ENCODE measurements at places on chromosomes 6 and 20.

GRCh38 chr20:62156592-62157386 lies 13.2 kb downstream of the SS18L1 start:
- DNase-seq, result no peak

GRCh38 chr6:7154341-7155139 lies 46.8 kb downstream of the RREB1 start:
- peak; percentile 92 for DNase-seq

DNA sequence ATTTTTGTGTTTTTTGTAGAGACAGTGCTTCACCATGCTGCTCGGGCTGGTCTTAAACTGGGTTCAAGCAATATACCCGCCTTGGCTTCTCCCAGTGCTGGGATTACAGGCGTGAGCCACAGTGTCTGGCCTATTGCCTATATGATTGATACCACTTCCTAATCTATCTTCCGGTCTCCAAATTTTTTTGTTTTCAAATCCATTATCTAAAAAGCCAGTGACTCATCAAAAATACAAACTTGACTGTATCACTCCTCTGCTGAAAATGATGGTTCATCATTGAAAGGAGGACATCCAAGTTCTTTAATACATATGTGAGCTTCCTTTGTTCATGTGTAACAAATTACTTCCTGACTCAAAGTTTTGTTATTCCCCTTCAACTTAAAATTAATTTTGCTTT lies 35.5 kb downstream of the FAM8A1 start:
- no peak for DNase-seq

DNA sequence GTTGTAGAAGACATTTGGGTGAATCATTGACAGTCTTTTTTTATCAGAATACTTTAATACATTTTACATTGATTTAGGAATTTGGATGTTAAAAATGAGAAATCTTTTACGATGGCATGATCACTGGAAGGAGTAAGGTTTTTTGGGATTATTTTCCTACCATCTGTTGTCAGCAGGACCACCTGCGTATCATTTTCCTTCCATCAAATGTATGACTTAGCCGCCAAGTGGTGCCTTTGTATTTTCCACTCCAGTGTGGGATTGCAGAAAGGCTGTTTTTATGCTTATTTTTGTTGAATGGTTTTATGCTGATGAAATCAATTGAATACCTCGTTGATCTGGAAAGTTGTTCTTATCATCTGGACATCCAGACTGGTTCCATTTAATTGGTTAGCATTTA lies 35.8 kb downstream of the AKAP12 start:
- no peak for DNase-seq

GRCh38 chr6:15171026-15171425 lies 74.8 kb upstream of the JARID2 start:
- no peak for DNase-seq

DNA sequence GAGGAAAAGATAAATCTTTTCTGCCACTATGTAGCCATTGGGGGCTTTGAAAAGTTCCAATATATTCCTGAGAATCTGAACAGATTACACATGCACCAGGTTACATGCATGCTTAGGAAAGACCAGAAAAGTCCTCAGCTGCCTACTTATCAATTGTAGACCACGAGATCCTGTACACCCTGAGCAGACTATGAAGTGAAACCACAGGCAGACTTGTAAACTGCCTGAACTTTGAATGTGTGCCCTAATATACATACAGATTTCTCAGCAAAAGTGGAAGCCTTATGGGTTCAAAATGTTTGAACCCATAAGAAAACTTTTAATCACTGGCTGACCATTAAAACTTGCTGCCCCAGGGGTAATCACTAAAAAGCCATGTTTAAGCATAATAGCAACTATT lies 273.5 kb upstream of the RUNX2 start:
- DNase-seq, result no peak

- no peak for DNase-seq
These were observed 33.7 kb downstream of the SPTLC3 start for GRCh38 chr20:13042458-13042794.

GRCh38 chr6:86107985-86108384 lies 465.3 kb upstream of the SYNCRIP start:
- no peak for DNase-seq

DNA sequence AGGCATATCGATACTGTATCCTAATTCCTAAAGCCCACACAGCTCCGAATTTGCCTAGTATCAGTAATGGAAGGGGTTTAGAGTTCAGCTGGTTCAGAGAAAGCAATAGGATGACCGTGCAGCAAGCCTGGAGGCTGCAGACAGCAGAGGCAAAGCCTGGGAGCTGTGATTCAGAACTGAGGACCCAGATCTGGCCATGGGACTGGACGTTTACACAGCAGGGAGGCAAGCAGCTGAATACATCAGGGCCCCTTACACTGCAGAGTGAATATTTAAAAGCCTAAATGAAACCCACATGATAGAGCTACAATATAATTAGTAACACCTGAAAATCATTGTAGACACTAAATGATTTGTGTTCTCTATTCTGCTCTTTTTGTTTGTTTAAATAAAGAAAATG lies 38.0 kb downstream of the ELOVL2 start:
- no peak for DNase-seq

- DNase-seq, result no peak
These were observed 2.9 kb upstream of the RAB22A start for GRCh38 chr20:58306421-58307261.

DNA sequence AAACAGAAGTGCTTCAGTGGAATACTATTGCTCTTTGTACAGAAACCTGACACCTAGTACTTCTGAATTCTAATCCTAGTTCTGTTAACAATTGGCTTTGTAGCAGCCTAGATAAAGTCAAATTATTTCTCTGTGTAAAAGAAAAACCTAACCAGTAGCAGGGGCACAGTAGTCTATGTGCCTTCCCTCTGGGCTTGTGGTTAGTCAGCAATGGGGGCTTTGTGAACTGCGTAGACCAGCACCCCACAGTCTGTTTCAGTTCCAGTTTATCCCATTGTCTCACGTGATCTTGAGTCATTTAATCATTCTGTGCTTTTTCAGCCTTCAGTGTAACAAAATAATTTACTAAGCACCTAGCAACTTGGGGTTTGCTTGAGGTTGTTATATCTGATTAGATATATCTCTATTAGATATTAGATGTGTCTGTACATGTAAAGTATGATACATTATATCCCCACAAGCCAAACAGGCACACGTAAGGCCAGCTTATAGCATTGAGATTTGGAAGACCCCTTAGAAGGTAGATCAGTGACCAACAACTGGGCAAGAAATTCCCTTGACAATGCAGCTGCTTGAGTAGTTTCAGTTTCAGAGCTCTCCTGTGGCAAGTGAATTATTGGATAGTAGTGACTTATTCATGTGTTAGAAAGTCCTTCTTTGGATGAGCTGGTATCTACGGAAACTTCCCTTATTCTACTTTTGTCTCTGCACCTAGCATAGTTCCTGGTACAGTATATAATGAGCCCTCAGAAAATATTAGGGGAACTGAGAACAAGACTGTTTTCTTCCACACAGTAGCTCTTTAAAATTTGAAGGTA lies 27.9 kb upstream of the CCR6 start:
- peak; percentile 40 for DNase-seq

DNA sequence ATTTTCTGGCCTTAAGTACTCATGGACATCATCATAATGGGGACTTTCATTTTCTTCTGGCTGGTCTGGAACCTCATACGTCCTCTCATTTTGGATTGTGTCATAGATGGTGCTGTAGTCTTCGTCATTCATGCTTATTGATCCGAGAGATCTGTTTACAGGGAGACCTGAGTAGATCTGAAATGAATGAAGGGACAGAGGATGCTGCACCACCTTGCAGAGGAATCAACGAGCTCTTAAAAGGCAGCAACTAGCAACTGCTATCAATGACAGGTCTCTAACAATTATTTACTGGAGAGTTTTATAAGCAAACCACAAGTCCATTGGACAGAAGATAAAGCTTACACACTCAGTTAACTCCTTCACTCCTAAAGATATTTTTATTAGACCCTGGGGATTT lies 49.7 kb upstream of the ENPP4 start:
- no peak for DNase-seq

DNA sequence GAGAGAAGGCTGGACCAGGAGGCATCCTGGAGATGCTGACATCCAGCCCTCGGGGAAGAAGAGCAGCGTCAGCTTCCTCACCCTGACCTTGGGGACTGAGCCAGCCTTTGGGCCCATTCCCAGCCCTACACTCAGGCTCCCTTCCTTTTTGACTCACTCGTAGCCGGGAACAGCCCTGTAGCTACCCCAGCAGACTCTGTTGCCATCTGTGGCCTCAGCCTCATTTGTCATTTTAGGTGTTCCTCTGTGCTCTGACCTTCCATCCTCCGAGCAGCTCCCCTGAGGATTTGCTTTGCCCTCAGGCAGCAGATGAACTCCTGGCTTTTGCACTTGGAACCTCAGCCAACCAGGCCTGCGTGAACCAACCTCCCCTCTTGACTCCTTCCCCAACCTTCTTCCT lies 67.5 kb downstream of the ELOVL2 start:
- DNase-seq, result no peak

GRCh38 chr6:144659202-144660182 lies 374.4 kb downstream of the UTRN start:
- DNase-seq, result no peak

DNA sequence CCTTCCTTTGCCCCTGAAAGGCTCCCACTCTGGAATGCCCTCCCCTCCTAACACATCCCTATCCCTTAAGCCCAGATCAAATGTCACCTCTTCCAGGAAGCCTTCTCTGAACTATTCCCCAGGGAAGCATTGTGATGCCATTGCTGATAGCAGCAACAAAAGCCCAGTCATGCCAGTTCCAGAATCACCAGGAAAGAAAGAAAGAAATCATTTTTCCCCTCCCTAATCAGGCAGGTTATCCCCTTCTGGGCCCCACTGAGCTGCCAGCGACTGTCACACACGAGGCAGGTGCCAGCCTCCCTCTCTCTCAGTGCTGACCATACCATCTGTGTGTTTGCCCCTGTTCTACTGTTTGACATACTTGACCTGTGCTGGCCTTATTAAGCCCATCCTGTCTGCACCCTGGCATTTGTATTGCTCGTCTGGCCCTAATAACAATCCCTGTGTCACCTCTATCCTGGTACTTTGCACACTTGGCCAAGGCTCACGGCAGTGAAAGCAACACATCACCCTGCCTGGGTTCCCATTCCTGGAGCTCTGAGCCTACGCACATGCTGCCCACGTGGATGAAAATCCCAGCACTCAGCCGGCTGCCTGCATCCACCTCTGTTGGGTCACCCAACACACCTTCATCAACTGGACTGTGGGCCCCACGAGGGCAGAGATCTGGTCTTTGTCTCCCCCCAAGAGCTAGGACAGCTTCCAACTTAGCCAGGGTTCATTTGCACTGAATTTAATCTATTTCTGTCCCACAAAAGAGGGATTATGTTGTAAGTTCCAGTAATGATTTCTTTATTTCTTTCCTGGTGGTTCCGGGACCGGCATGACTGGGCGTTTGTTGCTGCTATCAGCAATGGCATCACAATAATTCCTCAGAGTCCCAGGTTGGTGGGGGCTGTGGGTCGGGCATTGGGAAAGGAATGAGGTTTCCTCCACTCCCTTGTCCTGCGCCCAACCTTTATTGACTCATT lies 5.3 kb upstream of the BPIFB1 start:
- no peak for DNase-seq

Data from SIG-M5 (cell line).